ENCODE measurements at places on chromosomes 5 and 9. TPM values are rescaled to one million over a fixed set of nuclear protein-coding genes. Genes with fewer than 3 reads are reported as not detected.
A peak's percentile ranks its signal among the peaks of the same experiment; 100 is the strongest.

IRX1 gene
- not detected for total RNA-seq

GRCh38 chr5:169701910-169702451 lies 64.9 kb downstream of the DOCK2 start:
- no peaks in the 10 kb centered on the region for H3K27me3 ChIP-seq
- no peaks in the 10 kb centered on the region for H3K4me1 ChIP-seq
- no peak for DNase-seq
- H3K27ac ChIP-seq = no peak overlapping the region
- H3K36me3 ChIP-seq = no peaks in the 10 kb centered on the region
- H3K4me3 ChIP-seq = no peak overlapping the region

IL3 gene
- total RNA-seq = not detected

GRCh38 chr9:137589441-137590122 lies 730 bp downstream of the ZMYND19 start:
- no peak overlapping the region for H3K27ac ChIP-seq
- peaks cover 10% of the 10 kb centered on the region for H3K4me1 ChIP-seq
- peak overlapping the region; percentile 80 for H3K4me3 ChIP-seq
- H3K36me3 ChIP-seq = no peaks in the 10 kb centered on the region
- DNase-seq = no peak

GRCh38 chr5:168578006-168578405 lies 1.2 kb downstream of the PANK3 start:
- H3K4me3 ChIP-seq = peak overlapping the region; percentile 76
- no peak for DNase-seq
- H3K36me3 ChIP-seq = no peaks in the 10 kb centered on the region
- peaks cover 6% of the 10 kb centered on the region for H3K4me1 ChIP-seq

PCDHB4 gene
- 0.96 TPM for total RNA-seq

- no peaks in the 10 kb centered on the region for H3K27me3 ChIP-seq
- DNase-seq = peak; percentile 18
- no peaks in the 10 kb centered on the region for H3K4me1 ChIP-seq
- no peaks in the 10 kb centered on the region for H3K36me3 ChIP-seq
- H3K4me3 ChIP-seq = peak overlapping the region; percentile 46
Measured at GRCh38 chr5:100902440-100903038, 543 bp downstream of the ST8SIA4 start.

GRCh38 chr9:92295240-92295790 lies 1.8 kb upstream of the IARS1 start:
- H3K27me3 ChIP-seq = no peaks in the 10 kb centered on the region
- H3K4me1 ChIP-seq = peaks cover 11% of the 10 kb centered on the region
- H3K36me3 ChIP-seq = peaks cover 9% of the 10 kb centered on the region

DNA sequence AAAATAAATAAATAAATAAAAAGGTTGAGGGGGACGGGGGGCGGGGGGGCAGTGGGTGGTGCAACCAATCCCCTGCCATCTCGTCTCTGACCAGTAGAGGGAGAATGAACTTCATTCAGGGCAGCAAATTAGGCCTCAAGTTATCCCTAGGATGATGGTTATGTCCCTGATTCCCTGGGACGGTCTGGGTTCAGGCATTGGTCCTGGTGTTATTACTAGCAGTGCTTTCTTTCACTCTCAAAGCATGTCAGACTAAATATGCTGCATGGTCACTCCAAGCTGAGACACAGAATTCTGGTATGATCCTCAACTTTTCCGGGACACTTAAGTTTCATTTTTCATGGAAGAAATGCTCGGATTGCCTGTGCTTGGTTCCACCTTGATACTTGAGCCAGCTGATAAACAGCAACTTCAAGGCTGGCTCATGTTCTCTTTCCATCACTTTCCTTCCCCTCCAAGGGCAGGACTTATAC lies 59.4 kb downstream of the DAP start:
- H3K27me3 ChIP-seq = no peaks in the 10 kb centered on the region
- H3K36me3 ChIP-seq = no peaks in the 10 kb centered on the region
- peak; percentile 55 for DNase-seq
- no peak overlapping the region for H3K27ac ChIP-seq
- no peak overlapping the region for H3K4me3 ChIP-seq
- H3K4me1 ChIP-seq = peaks cover 2% of the 10 kb centered on the region
